ENCODE measurements at places on chromosomes 6 and 20.

- DNase-seq: peak; percentile 35
Observed at GRCh38 chr20:6575912-6576401, 191.5 kb upstream of the BMP2 start.

GRCh38 chr6:13391537-13391936 lies 63.2 kb upstream of the TBC1D7 start:
- no peak for DNase-seq

- DNase-seq: no peak
Observed at GRCh38 chr6:106115286-106115685, 29.1 kb downstream of the PRDM1 start.

DNA sequence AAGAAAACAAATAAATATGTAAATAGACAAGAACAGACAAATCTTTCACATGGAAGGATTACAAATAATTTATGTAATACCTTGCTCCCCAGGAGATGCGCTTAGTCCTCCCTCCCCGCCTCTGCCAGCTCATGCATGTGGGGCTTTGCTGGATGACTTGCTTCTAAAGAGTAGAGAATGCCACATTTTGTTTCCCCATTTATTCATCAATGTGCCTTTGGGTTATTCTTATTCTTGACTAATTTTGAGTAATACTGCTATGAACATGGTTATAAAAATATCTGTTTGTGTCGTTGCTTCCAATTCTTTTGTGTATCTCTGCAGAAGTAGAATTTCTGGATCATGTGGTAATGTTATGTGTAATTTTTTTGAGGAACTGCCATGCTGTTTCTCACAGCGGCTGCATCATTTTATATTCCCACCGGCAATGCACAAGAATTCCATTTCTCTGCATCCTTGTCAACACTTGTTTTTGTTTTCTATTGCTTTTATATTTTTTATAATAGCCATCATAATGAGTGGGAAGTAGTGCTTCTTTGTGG lies 23.8 kb upstream of the DUSP22 start:
- no peak for DNase-seq

DNA sequence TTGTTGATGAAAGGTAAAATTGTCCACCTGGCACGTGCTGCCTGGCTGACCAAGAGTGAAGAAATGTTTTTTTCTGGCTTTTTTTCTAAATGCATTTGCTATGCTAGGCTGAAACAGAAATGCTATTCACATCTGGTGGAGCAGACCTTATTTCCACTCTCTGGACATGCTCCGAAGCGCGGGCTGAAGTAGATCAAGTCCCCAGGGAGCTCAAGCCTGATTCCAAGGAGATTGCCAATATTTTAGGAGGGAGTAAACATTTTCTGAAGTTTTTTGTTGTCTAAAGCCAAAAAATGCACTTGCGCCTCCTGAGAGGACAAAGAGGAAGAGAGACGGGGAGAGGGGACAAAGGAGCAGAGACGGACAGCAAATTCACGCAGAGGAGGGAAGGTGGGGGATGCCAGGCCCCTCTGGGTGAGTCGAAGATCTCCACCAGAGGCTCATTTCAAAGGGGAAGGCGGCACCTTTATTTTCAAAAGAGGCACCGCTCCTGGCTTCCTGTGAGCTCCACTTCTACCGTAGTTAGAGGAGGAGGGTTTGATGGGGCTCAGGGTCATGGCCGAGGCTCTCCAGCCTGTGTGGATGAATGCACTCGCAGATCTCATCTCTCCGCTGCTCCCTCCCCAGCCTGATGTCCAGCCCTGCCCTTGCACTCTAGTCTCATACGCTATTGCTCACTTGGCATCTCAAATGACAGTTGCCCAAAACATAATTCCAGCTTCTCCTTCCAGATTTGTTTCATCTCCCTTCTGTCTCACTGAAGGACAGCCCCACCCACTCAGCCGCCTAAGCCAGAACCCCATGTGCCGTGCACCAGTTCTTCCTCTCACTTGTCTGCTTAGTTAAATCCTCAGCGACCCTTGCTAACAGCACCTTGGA lies 23.1 kb upstream of the SMOC2 start:
- no peak for DNase-seq

DNA sequence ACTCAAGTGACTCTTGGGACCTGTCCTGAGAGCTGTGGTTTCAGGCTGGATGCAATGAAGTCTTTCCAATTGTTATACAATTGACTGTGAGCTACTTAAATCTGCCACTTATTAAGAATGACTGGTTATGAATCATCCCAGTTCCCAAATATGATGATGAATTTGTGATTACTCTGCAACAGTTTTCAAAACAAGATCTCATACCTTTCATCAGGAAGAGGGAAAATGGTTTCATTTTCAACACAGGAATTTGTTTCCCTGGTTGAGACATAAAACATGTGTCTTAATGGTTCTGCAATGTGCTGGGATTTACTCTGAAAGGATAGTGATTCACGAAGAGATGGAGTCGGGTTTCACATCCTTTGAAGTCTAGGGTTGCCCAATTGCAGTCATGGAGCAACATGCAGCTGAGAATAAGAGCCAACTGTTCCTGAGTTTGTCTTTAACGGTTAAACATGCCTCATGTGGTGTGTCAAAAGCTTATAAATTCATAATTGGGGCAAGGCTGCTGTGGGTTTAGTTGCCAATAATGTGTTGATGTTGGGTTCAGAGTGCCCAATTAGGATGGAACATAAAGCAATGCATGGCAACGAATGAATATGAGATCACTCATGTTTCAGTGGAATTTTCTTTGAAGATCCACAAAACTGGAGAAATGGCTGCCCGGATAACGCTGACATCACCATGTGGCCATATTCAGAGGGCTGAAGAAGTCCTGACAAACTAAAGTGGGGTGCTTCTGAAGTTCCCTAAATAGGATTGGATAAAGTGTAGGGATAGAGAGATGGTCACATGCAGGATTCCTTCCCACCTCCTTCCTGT lies 41.0 kb downstream of the CYP24A1 start:
- peak; percentile 97 for DNase-seq

- DNase-seq: no peak
Observed at GRCh38 chr6:157087974-157088373, 235.3 kb downstream of the TMEM242 start.

DNA sequence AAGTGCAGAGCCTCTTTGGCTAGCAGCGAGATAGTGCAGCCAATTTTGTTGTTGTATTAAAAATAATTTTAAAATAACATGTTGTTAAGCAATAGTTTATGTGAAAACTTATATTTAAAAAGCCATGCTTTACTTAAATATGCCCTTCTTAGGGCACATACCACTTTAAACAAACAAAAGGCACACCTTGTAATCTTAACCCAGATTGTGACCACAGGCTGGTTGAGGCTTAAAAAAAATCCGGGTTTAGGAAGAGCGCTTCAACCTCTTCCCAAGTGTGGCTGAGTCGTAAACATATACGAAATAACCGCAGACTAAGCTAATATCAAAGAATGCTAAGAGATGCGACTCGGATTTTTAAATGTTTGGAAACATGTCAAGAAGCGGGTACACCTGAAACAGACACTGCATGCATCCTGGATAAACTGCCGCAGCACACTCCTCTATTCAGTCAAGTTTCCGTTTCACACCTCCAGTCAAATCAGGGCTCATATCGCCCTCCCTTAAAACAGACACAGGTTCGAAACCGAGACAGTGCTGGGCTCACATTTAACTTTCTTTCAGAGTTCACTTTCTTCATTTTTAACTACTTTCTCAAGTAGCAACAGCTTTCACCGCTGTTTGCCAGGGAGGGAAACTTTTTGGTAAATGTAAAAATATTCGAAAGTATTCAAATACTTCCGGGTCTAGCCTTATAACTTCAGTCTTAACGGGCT lies 1.5 kb downstream of the DEK start:
- DNase-seq: peak; percentile 31
